ENCODE measurements at places on chromosomes 2 and 18.

DNA sequence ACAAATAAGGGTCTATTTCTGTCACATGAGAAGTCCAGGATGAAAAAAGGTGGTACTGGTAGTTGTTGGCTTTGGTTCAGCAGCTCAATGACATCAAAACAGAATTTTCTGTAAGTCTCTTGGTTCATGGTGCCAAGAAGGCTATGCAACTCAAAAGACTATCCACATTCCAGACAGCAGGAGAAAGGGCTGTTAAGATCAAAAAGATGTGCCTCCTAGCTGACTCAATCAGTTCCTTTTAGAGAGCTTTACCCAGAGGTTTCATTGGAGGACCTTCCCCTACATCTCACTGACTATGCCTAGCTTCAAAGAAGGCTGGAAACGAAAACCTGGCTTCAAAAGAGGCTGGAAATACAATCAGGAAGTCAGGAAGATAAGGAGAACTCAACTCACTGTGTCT, 98.0 kb downstream of the DYM start:
- DNase-seq = no peak

DNA sequence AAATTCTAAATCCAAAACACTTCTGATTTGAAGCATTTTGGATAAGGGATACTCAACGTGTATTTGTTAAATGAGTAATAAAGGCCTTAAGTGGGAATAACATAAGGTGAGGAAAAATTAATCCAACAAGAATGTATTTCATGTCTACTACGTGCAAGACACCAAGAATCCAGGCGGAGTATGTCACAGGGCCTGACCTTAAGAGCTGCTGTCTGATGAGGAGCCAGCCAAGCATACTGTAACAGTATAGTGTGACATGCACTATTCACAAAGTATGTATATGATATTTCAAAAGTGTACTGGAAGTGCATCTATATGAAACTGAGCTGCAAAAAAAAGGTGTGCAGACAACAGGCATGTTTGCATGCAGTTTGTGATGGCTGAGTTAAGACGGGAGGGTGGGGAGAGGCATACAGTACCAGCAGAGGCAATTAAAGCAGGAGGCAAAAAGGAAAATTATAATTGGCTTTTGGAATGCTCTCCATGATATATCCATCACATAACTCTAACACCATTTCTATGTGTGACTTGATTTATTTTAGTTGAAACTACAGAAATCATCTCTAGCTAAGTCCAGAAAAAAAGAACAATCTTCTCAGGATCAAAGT, 18.2 kb downstream of the IWS1 start:
- DNase-seq = no peak

DNA sequence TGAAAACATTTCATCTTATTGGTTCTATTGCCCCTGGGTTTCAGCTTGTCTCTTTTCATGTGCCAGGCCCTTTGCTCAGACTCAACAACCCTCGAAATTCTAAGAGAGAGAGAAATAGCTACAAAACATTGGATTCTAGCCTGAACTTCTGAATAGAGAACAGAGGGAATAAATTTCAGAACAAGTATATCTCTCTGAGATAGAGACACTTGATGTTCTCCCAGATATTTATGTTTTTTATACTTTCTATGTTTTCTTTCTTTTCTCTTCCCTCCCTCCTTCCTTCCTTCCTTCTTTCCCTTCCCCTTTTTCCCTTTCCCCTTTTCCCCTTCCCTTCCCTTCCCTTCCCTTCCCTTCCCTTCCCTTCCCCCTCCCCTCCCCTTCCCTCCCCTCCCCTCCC, 279.5 kb upstream of the SPRED2 start:
- no peak for DNase-seq

DNA sequence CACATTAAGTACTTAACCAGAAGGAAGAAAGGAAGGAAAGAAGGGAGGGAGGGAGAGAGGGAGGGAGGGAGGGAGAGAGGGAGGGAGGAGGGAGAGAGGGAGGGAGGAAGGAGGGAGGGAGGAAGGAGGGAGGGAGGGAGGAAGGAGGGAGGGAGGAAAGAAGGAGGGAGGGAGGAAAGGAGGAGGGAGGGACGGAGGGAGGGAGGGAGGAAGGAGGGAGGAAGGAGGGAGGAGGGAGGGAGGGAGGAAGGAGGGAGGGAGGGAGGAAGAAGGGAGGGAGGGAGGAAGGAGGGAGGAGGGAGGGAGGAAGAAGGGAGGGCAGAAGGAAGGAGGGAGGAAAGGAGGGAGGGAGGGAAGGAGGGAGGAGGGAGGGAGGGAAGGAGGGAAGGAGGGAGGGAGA, 363.3 kb downstream of the MBD2 start:
- DNase-seq = no peak

GRCh38 chr18:63088262-63088661, 231.3 kb downstream of the BCL2 start:
- no peak for DNase-seq
